Activated naive CD4-positive, alpha-beta T cell (primary cell): ENCODE measurements at places on chromosomes 2 and 18.

DNA sequence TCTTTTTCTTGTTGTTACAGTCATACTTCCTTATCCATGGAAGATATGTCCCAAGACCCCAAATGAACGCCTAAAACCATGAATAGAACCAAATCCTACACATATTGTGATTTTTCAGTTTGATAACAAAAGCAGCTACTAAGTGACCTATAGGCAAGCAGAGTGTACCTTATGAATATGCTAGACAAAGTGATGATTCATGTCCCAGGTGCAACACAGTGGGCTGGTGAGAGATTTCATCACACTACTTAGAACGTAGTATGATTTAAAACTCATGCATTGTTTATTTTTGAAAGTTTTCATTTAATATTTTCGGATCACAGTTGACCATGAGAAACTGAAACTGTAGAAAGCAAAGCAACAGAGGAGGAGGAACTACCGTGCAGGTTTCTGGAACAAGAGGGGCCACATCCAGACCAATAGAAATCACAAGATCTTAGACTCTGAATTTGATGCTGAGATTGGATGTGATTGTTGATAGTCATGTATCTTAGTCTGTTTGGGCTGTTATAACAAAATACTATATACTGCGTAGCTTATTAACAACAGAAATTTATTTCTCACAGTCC, 470.8 kb upstream of the VRK2 start:
- no peak for DNase-seq

DNA sequence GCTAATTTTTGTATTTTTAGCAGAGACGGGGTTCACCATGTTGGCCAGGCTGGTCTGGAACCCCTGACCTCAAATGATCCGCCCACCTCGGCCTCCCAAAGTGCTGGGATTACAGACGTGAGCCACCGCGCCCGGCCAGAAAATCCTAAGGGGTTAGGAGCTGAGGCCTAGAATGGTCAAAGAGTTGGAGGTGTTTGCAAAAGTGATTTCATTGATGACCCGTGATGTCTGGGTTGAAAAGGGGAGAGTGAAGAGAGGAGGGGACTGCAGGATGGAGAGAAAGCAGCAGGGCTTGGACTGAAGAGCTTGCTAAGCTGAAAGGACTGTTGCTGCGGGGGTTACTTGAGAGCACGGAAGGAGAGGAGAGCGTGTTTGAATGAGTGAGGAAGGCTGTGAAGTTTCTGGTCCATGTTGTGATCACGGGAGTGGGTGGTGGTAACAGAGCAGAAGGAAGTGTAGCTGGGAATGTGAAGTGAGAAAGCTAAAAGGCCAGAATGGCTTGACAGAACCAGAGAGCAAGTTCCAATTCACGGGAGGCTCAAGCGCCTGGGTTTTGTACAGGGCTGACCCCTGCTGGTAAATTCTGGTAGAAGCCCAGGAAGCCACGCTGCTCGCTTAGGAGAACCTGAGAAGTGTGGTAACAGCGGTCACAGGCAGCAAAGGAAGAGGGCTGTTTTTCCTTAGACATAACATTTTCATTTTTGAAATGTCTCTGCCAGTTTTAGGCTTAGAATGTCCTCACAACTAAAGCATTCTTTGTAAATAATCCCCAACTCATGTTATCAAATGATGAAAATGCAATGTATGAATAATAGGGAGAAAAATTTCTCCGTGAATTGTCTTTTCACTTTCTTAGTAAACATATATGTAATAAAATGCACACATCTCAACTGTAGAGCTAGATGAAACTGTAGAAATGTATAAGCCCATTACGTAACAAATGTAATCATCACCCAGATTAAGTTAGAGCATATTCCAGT, 40.5 kb upstream of the ACTR2 start:
- DNase-seq, result peak; percentile 22

DNA sequence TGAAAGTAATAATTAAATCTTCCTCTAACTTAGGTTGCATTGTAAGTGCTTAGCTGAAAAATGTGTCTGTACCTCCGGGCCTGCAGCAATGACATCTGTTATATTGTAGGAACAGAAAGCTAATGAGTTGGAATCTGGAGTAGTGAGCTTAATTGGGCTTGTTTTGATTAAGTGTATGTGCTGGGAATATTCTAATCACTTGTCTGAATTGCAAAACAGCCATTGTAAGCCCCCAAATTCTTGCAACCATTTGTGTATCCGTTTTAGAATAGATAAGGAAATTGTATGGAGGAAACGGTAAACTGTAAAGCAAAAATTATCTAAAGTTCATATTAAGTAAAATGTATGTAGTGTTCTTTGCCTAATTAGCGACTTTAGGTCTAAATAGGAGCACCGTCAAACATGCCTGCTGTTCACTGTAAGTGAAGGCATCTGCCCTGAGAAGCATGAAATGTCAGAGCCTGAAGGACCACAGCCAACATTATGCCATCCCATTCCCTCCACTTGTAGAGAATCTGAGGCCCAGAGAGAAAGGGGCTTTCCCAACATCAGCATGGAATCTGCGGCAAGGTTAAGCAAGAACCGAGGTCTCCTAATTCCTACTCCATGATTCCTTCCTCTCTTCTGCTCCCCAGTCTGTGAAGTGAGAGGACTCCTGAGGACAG, 466.4 kb downstream of the TDRD15 start:
- no peak for DNase-seq

- no peak for DNase-seq
Observed at GRCh38 chr2:11379558-11379957, 35.1 kb upstream of the ROCK2 start.

DNA sequence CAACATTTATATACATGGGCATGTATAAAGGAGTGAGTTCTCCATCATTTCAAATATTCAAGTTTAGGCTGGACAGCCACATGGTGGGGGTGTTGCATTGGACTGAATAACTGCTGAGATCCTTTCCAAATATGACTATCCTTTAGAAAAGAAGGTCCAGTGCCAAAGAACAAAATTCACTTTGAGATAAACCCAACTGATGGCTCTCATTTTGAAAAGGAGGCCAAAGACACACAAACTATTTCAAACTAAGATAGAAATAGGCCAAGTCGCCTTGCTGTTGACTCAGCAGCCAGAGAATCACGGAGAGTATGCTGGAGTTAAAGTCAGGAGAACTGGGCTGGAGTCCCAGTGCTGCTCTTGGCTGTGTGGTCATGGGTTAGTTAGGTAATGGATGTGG, 204.5 kb upstream of the LRATD1 start:
- DNase-seq, result no peak
